ENCODE measurements at places on chromosomes 12 and 14.

DNA sequence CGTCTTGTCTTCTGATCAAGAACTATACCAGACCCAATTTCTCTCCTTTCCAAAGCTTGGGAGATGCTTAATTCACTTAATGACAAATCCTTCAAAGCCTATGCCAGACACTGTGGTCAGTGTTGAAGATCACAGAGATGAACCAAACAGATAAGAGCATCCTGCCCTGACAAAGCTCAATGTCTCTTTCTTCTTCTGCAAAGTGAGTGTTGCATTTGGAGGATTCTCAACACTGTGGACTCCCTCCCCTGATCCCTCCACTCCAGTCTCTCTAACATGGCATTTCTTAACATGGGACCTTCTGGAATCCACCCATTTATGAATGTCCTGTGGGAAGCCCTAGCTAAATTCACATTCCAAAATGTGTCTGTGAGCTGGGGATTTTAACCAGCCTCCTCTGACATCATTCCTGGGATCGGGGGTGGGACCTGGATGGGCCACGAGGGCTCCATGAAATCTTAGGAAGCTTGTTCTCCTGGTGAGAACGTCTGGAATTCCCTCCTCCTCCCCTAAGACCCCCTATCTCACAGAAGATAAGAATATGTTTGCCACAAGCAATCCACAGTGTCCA is 20.3 kb downstream of the SYNE3 start:
- no peak for DNase-seq

- no peak for DNase-seq
Observed at GRCh38 chr12:42217656-42218055, 20.4 kb downstream of the YAF2 start.

- peak; percentile 62 for DNase-seq
Observed at GRCh38 chr12:107670999-107671643, 14.5 kb upstream of the PWP1 start.

DNA sequence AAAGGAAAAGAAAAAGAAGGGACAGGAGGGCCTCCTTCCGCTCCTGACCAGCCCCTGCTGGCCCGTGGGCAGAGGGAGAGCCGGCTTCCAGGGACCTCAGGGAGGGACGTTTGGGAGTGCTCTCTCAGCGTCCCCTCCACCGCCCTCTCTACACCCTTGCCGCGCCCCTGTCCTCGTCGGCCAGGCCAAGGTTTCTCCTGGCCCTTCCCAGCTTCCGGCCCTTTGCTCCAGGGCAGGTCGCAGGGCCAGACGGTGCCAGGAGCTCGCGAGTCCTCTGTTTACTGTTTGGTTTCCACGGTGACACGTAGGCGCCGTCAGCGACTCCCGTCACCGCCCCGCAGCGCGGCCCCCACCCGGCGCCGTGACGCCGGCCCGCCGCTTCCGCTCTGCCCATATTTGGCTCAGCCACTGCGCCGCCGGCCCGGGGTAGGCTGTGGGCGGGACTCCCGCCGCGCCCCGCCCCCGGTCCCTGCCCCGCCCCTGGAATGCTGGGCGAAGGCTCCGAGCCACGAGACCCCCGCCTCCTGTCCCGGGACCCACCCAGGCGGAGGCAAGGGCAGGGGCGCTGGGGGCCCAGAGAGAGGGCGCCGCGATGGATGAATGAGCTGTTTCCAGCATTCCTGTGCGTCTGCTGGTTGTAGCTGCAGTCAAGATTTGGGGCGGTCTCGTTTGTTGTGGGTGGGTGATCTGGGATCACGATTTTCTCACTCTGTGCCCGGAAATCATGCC is 15.5 kb downstream of the FOS start:
- peak; percentile 97 for DNase-seq

DNA sequence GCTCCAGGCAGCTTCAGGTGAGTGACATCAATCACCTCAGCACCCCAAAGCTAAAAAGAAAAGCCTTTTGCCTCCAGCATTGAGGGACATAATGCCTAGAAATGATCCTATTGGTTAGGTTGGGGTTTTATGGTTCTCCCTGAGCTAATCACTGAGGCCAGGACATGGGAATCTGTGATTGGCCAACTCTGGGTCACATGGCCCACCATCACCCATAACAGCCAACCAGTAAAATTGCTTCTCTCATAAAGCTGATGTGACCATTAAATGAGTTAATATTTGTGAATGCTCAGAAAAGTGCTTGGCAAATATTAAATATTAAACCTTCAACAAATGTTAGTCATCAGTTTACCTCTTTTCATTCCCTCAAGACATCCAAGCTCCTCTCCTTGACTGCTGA is 60.2 kb downstream of the TBX3 start:
- no peak for DNase-seq

DNA sequence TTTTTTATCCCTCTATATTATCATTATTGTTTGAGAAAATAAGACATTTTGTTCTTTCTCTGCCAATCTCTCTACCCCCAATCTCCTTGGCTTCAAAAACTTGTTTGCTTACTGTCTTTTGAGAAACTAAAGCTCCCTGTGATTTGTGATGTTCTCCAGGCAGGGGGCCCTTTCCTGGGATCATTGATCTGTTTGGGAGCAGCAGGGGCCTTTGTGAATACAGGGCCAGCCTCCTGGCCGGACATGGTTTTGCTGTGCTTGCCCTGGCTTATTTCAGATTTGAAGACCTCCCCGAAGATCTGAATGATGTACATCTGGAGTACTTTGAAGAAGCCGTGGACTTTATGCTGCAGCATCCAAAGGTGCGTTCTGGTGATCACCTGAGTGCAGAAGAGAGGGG is 4.5 kb downstream of the ACOT6 start:
- no peak for DNase-seq

GRCh38 chr12:121036810-121037326 is 2.2 kb downstream of the OASL start:
- no peak for DNase-seq

DNA sequence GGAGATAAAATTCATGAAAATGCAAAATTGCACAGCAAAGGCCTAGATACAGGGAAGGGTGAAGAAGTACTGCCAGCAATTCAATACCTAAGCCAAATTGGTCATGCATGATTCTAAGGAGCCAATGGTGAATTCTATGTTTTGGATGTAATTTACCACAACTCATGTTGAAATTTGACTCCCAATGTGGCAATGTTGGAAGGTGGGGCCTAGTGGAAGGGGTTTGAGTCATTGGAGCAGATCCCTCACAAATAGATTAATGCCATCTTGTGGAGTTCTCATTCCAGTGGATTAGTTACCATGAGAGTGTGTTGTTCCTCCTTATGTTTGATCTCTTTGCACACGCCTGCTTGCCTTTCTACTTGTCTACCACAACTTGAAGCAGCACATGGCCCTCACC is 194.0 kb upstream of the ALG10 start:
- no peak for DNase-seq

DNA sequence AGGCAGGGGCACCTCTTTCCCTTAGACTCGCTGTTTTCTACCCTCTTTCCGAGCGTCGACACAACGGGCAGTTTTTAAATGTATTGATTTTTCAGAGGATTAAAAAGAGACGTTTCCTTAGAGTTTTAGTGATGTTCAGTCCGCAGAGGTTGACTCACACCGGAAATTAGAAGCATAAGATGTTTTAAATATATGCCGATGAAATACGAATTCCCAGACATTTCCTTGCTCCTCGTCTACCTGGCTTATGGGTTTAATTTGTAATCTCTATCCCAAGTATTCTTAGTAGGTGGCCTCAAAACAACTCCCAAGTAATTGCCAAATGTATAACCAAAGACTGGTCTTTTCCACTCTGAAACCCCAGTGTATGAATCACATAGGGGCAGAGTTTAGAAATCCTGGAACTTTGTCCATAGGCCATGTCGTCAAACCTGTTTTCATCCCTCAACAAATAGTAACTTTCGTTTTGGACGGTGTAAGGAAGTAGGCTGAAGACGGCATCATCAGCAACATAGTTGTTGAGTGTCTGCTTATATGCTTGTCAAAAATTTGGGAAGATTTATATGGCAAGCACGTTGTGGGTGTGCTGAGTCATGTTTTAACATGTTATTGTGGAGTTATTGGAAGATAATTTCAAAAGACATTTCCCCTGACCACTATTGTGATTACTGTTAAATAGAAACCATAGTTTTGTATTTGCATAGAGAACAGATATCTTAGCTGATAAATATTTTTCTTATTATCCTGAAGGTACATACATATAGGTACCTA is 824 bp downstream of the TBK1 start:
- DNase-seq, result no peak

GRCh38 chr12:111181143-111181726 is 187.7 kb downstream of the PHETA1 start:
- peak; percentile 22 for DNase-seq

- DNase-seq, result peak; percentile 47
Observed at GRCh38 chr14:95519699-95520098, 3.2 kb upstream of the SYNE3 start.

DNA sequence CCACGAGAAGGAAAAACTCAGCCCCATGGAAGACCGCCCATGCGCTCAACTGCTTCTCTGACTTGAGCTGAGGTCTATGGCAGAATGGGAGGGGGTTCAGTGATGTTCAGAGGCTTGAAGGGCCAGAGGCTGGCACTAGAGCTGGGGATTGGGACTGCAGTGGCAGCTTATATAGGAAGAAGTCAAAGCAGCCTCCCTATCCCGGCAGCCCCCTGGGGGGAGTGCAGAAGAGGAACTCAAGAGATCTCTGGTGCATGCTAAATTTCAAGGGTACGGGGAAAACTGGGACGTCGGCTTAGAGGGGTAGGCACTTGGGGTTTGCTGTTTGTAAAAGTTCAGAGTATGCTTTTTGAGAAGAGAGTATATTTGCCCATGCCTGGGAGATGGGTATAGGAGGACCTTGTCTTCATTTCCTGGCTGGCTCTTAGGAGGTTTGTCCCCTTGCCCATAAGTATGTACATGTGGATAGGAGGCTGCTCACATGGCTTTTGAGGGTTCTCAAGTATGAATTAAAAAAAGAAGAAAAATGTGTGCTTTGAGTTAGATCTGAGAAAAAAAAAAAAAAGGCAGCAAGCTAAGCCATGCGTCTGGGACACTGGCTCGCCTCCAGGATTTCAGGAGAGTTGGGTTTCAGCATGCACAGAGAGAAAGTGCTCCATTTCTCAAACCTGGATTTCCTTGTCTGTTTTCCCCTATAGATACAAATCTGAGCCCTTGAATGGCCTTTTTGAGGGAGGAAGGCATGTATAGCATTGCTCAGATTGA is 3.2 kb upstream of the MEG3 start:
- DNase-seq, result peak; percentile 71

- DNase-seq, result no peak
Observed at GRCh38 chr14:68442828-68443629, 349.8 kb downstream of the ZFP36L1 start.

GRCh38 chr12:48219631-48220030 is 16.5 kb upstream of the OR10AD1 start:
- no peak for DNase-seq

GRCh38 chr12:103679421-103680170 is 92.5 kb downstream of the STAB2 start:
- DNase-seq, result no peak

- DNase-seq, result no peak
Observed at GRCh38 chr12:122609732-122610131, 82.7 kb downstream of the KNTC1 start.

DNA sequence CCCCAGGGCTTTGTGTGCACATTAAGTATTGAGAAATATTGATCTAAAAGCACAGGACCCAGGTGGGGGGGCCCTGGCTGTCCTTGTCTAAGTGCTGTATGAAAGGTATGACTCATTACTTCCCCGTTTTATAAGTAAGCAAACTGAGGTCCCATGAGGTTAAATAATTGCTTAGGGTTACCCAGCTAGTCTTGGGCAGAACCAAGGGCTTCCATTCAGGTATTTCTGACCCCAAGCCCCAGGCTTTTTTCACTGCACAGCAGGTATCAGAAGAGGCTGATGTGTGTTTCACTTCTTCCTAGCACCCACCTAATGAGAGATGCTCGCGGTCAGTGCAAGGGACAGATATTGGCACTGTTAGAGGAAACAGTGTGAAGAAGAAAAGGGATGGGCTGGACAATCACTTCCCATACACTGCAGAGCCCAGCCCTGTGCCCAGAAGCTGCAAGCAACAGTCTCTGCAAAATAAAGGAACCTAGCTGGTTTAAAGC is 4.7 kb upstream of the TC2N start:
- DNase-seq, result no peak

GRCh38 chr12:10249690-10250455 is 37.2 kb downstream of the GABARAPL1 start:
- no peak for DNase-seq
